Naive B cell (primary cell): ENCODE measurements at places on chromosomes 4 and X.

GRCh38 chr4:169985881-169986280, 40.3 kb downstream of the MFAP3L start:
- no peaks in the 10 kb centered on the region for H3K36me3 ChIP-seq
- H3K4me3 ChIP-seq, result no peak overlapping the region
- H3K27me3 ChIP-seq, result peaks cover 5% of the 10 kb centered on the region

- H3K4me1 ChIP-seq, result no peaks in the 10 kb centered on the region
- no peaks in the 10 kb centered on the region for H3K36me3 ChIP-seq
- no peaks in the 10 kb centered on the region for H3K27me3 ChIP-seq
These were observed 155.8 kb downstream of the SH2D1A start for GRCh38 chrX:124502166-124502565.

DNA sequence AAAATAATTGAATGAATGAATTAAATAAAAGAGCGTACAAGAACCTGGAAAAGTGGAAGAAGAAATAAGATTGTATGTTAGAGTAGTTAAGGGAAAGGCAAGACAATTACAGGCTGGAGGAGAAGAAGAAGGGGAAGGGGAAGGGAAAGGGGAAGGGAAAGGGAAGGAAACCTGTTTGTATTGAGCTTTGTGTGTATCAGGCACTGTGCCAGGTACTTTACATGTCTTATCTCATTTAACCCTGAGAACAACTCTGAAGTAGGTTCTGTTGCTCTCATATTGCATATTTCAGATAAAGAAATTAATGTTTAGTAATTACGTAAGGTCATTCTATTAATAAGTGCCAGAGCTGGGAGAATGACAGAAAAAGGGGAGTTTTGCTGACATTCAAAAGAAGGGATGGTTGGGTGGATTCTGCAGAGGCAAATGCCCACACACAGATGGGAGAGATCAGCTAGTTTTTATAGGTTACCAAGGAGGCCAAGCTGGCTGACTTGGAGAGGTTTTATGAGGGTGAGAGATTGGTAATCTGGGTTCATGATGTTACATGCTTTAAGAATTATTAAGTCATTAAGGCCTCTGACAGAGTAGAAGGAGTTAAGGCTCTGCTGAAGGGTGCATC, 92.3 kb upstream of the LCORL start:
- peaks cover 21% of the 10 kb centered on the region for H3K27me3 ChIP-seq
- H3K27ac ChIP-seq, result no peak overlapping the region
- no peak overlapping the region for H3K4me3 ChIP-seq
- DNase-seq, result no peak

DNA sequence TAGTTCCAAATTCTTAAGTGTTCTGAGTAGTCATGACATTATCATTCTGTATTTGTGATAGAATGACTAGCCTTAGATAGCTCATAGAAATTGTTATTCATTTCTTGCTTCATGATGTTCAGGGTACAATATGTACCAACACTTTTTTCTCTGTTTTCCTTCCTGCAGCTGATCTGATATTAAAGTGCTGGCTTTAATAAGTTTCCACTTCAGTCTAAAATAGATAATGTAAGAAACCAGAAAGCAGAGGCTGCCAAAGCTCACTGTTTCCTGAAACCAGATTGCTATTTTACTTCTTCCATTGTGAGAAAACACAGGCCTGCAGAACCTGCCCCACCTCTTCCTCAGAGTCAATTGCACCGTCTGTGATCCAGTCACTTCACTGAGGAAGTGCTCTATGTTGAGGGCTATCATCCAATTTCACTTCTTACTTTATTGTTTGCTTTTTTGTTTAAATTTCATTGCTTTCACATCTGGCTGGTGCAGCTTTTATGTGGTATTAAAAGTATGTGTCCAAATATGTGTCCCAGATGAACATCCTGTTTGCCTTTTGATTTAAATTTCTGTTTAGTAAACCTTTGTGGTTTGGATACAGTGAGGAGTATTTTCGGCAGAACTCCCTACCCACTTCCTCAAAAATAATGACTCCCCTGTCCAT, 652.1 kb downstream of the ANKRD50 start:
- H3K27me3 ChIP-seq, result no peaks in the 10 kb centered on the region
- DNase-seq, result no peak

- peaks cover 62% of the 10 kb centered on the region for H3K36me3 ChIP-seq
- peak overlapping the region; percentile 96 for H3K27ac ChIP-seq
- H3K27me3 ChIP-seq, result no peaks in the 10 kb centered on the region
- DNase-seq, result peak; percentile 63
- H3K4me3 ChIP-seq, result peak overlapping the region; percentile 84
- peaks cover 59% of the 10 kb centered on the region for H3K4me1 ChIP-seq
These were observed 64.1 kb downstream of the TMA16 start for GRCh38 chr4:163558539-163559044.

GRCh38 chr4:61507091-61507490, 307.0 kb downstream of the ADGRL3 start:
- no peak overlapping the region for H3K27ac ChIP-seq
- H3K4me3 ChIP-seq, result no peak overlapping the region
- H3K27me3 ChIP-seq, result no peaks in the 10 kb centered on the region
- no peaks in the 10 kb centered on the region for H3K4me1 ChIP-seq
- H3K36me3 ChIP-seq, result no peaks in the 10 kb centered on the region
- DNase-seq, result no peak

- H3K4me3 ChIP-seq, result no peak overlapping the region
- H3K4me1 ChIP-seq, result no peaks in the 10 kb centered on the region
- no peak for DNase-seq
- H3K27me3 ChIP-seq, result no peaks in the 10 kb centered on the region
- no peak overlapping the region for H3K27ac ChIP-seq
These were observed 135.6 kb upstream of the TLL1 start for GRCh38 chr4:165737309-165737972.

- no peaks in the 10 kb centered on the region for H3K4me1 ChIP-seq
- peaks cover 9% of the 10 kb centered on the region for H3K36me3 ChIP-seq
- no peak overlapping the region for H3K27ac ChIP-seq
These were observed 168.8 kb downstream of the EVC2 start for GRCh38 chr4:5539584-5539983.

DNA sequence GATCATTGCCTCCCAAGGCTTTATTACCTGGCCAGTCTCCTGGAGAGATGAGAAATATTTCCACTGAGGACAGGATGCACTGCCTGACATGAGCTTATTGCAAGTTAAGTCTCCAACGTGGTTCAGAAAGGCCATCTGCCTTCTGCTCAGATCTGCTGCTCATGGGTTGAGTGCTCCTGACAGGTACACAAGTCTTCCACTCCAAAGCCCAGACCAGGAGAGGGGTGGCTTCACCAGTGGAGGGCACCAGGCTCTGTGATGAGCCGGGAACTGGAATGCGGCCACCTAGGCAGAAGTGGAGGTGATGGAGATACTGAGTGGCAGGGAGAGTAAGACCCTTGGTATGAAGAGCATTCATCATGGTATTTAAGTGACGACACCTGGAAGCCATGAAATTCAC, 79.5 kb upstream of the IRF2 start:
- H3K27ac ChIP-seq, result no peak overlapping the region
- peaks cover 2% of the 10 kb centered on the region for H3K4me1 ChIP-seq
- DNase-seq, result no peak
- no peaks in the 10 kb centered on the region for H3K36me3 ChIP-seq
- no peak overlapping the region for H3K4me3 ChIP-seq

- no peaks in the 10 kb centered on the region for H3K4me1 ChIP-seq
- no peak overlapping the region for H3K4me3 ChIP-seq
- no peak for DNase-seq
- H3K27me3 ChIP-seq, result no peaks in the 10 kb centered on the region
- no peaks in the 10 kb centered on the region for H3K36me3 ChIP-seq
- H3K27ac ChIP-seq, result no peak overlapping the region
These were observed 137.8 kb downstream of the MID1IP1 start for GRCh38 chrX:38939067-38939466.

GRCh38 chr4:61786211-61786610, 586.1 kb downstream of the ADGRL3 start:
- H3K4me3 ChIP-seq, result no peak overlapping the region
- H3K27me3 ChIP-seq, result no peaks in the 10 kb centered on the region
- no peak overlapping the region for H3K27ac ChIP-seq
- H3K4me1 ChIP-seq, result no peaks in the 10 kb centered on the region
- H3K36me3 ChIP-seq, result no peaks in the 10 kb centered on the region
- DNase-seq, result no peak

DNA sequence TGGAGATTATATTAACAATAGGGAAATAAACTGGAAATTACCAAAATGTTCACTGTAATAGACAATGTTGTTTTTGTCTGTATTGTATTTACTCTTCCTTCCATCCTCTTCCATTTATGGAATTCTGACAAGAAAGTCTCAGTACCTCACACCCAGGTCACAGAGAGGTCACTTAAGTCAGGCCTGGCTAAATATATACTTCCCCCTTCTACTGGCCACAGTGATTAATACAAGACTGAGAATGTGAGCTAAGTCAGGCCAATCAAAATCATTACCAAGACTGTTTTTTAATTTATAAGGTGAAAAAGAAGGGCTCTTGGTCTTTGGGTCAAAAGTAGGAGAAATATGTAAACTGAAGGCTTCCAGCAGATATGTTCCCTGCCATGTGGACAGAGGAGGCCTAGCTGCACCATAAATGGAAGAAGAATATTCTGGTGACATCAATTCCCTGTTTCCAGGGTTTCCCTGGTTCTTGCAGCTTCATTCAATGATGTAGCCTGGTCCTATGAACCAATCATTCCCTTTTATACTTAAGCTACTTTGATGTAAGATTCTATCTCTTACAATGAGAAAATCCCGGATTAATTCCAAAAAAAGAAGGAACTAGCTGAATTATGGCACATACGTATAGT, 64.3 kb downstream of the LRBA start:
- DNase-seq, result no peak
- peaks cover 27% of the 10 kb centered on the region for H3K4me1 ChIP-seq
- H3K27me3 ChIP-seq, result no peaks in the 10 kb centered on the region

DNA sequence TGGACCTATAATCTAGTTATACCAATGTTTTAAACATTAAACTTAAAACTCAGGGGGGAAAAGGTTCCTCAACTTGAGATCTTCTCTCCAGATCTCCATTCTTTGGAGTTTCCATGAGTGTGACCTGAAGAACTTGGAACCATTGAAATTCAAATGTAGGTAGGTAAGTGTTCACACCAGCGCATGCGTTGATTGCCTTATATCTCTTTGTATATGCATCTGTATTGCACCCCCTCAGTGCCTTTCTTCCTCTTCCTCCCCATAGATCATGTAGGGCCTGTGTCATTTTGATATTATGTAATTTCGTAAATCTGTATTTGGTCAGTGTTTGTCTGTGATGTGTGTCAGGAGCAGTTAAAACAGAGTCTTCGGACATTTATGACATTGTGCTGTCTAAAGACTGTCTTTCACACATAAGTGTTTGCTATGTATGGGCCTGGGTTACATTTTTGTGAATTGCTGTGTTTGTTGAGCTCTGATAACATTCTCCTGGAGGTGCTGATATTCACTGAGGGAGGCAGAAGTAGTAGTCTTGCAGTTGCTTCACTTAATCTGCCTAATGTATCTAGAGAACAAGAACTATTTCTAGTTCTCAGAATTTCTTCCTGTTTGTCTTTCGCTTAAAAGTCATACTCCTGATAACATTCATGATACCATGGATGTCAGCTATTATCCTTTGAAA, 126.3 kb downstream of the RAP1GDS1 start:
- no peaks in the 10 kb centered on the region for H3K27me3 ChIP-seq
- H3K36me3 ChIP-seq, result peaks cover 8% of the 10 kb centered on the region
- H3K27ac ChIP-seq, result no peak overlapping the region
- no peak overlapping the region for H3K4me3 ChIP-seq
- H3K4me1 ChIP-seq, result peaks cover 14% of the 10 kb centered on the region

DNA sequence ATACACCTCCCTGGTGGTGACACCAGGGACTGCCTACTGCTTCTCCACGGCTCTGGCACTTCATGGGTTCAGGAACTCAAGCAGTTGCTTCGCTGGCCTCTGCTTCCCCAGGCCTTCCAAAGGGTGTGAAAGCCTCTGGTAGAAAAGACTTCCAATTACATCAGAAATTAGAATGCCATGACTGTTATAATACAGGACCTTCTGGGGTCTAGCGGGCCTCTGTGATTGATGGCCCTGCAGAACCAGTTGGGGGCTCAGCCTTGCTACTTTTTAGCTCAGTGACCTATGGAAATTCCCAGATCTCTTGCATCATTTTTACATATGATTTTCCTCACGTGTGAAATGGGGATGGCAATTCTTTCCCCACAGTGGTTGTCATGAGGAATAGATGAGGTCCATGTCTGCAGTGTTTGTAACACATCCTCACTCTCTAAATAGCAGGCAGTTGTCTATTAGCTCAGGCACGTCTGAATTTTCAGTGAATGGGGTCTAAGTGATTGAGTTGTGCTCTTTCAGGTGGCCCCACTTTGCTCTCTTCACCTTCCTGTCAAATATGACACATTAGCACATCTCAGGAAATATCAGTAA, 198.3 kb downstream of the STIM2 start:
- peaks cover 19% of the 10 kb centered on the region for H3K27me3 ChIP-seq
- no peaks in the 10 kb centered on the region for H3K36me3 ChIP-seq
- H3K4me3 ChIP-seq, result no peak overlapping the region
- H3K4me1 ChIP-seq, result no peaks in the 10 kb centered on the region
- no peak overlapping the region for H3K27ac ChIP-seq

DNA sequence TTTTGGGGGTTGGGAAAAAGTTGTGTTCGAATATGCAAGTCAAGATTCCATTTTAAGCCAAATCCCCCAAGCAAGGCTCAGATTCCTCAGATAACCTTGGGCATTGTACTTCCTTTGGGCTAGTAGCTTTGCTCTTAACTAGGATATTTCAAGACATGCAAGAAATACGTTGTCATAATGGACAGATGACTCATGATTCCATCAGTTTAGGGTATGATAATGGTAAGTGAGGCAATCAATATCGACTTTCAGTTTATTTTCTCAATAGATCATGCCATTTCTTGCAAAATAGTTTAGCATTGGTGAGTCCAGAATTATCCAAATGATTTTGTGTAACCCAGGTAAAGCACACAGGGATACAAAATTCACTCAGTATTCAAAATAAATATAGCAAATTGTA, 25.4 kb downstream of the CFAP299 start:
- H3K4me3 ChIP-seq, result no peak overlapping the region
- no peaks in the 10 kb centered on the region for H3K4me1 ChIP-seq
- DNase-seq, result no peak
- no peaks in the 10 kb centered on the region for H3K36me3 ChIP-seq

- no peak overlapping the region for H3K4me3 ChIP-seq
- H3K36me3 ChIP-seq, result no peaks in the 10 kb centered on the region
These were observed 5.6 kb upstream of the DLG3 start for GRCh38 chrX:70439016-70439415.

DNA sequence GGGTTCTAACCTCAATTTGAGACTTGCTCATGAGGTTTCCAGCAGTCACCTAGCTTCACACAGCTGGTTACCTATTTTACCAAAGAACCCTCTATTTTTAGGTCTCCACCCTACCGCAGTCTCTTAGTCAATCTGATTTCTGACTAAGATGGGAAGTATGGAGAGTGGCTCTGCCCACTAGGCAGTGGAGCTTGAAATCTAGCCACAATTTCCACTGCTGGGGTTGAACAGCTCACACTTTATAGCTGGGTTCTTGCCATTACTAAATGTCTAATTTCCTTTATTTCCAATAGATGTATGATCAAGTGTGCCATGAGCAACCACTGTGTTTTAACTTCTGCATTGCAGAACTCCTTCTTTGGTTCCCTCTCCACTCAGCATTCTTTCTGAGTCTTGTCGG, 43.1 kb downstream of the GASK1B start:
- no peak overlapping the region for H3K27ac ChIP-seq
- no peak overlapping the region for H3K4me3 ChIP-seq
- H3K4me1 ChIP-seq, result no peaks in the 10 kb centered on the region
- no peaks in the 10 kb centered on the region for H3K36me3 ChIP-seq
- H3K27me3 ChIP-seq, result peaks cover 9% of the 10 kb centered on the region

GRCh38 chr4:102625232-102625930, 124.2 kb downstream of the NFKB1 start:
- H3K36me3 ChIP-seq, result no peaks in the 10 kb centered on the region
- H3K4me3 ChIP-seq, result no peak overlapping the region
- peak overlapping the region; percentile 76 for H3K27ac ChIP-seq
- H3K27me3 ChIP-seq, result no peaks in the 10 kb centered on the region

GRCh38 chrX:69186651-69187050, 21.4 kb upstream of the PJA1 start:
- no peaks in the 10 kb centered on the region for H3K27me3 ChIP-seq
- H3K27ac ChIP-seq, result no peak overlapping the region
- no peak overlapping the region for H3K4me3 ChIP-seq
- DNase-seq, result no peak
- no peaks in the 10 kb centered on the region for H3K4me1 ChIP-seq
